Stimulated activated CD8-positive, alpha-beta memory T cell treated with anti-CD3 and anti-CD28 coated beads, Interleukin-7, amount 100 ng/mL, for 48 hours (primary cell): ENCODE measurements at places on chromosomes 7 and 10.

- DNase-seq, result no peak
Measured at GRCh38 chr7:142587578-142588191, 161.6 kb upstream of the PRSS1 start.

- DNase-seq, result no peak
Measured at GRCh38 chr10:34107626-34108516, 707.2 kb downstream of the PARD3 start.

- no peak for DNase-seq
Measured at GRCh38 chr7:133053321-133053891, 28.5 kb downstream of the CHCHD3 start.

DNA sequence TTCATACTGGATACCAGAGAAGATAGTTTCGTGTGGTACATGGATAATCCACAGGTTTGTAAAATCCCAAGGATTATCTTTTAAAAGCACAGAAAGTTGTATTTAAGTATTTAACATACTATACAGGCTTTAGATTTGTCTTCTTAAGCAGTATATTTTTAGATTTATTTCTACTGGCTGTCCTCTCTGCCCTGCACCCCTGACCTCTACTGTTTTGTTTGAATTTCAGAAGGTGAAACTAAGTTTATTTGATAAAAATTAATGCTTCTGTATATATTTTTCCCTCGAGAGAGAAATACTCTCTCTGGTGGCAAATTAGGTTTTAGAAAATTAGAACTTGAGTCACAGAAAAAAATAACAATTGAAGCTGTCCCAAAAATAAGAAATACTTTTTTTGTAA, 18.8 kb downstream of the PLEKHA1 start:
- DNase-seq, result no peak

DNA sequence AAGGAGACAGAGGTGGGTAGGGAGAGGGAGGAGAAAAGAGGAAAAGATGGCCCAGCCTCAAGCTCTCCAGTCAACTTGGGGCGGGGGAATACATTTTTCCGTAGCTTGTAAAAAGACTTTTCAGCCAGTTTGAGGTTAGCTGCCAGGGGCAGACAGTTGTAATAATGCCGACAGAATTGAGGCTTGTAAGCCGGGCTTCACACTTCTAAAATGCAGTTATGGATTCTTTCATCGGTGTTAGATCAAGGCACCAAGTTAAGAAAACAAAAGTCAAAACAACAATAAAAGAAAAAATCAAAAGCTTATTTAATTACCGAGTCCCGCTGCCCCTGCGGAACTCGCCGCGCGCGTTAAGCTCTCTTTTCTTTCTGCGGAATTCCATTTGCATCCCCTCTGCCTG, 448 bp upstream of the EVX1 start:
- DNase-seq, result no peak

DNA sequence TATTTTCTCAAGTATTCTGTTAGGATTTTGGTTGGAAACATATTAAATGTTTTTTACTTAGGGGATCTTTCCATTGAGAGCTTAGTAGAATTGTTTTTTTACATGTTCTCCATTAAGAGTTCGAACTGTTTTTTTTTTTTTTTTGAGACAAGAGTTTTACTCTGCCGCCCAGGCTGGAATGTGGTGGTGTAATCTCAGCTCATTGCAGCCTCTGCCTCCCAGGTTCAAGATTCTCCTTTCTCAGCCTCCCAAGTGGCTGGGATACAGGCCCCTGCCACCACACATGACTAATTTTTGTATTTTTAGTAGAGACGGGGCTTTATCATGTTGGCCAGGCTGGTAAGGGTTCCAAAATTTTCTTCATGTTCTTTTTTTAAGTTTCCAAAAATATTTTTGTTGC, 33.2 kb downstream of the MPLKIP start:
- DNase-seq, result no peak

DNA sequence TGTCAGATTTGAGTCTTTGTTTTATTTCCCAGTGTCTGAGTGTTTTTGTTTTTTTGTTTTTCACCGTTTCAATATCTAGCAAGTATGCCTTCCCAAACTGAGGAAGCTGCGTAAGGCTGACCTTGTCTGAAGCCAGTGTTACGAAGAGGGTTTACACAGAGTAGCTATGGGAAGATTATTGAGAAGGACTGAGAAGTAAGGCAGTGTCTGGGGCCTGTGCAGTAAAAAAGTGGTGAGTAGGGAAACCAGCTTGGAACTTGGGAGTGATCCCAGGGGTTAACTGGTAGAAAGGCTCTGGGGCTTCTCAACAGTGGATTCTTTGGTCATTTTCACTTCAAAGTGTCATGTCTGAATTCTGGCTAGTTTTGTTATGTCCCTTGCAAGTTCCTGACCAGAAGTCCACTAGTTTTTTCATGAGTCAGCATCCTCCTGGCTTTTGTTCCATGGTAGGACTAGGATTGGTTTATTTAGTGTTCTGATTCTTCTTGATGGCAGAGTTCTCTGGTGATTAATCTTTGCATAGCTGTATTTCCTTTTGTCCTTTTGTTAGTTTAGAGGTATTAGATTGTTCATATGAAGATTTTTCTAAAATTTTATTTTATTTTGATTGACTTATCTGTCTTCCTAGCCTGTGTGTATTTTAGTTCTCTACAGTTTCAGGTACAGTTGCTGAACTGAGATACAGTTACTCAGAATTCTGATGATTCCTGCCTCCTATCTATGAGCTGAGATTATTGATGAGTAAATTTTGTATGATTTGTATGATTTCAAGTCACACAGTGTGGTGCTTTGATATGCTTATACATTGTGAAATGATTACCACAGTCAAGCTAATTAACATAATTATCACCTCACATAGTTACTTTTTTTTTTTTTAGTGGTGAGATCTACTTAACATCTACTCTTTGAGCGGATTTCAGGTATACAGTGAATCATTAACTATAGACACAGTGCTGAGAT, 19.0 kb downstream of the GARS1 start:
- no peak for DNase-seq

- DNase-seq, result no peak
Measured at GRCh38 chr7:47401611-47402570, 180.0 kb downstream of the TNS3 start.

DNA sequence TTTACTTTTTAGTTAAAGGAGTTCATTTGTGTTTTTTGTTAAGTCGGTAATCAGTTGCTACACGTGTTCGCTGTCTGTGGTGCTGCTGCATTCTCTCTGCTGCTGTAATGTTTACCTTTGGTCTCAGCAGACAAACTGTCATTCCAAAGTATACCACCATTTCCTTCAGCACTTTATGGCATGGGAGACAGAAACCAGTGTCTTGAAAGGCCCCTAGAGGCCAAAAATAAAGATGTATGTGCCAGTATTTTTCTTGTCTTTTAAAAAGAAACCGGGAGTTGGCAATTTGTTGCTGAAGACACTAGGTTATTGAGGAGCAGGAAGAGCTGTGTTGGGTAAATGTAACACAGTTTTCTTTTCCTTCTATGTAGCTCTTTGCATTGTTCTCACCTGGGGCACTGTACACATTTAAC, 24.1 kb downstream of the ZNF92 start:
- DNase-seq, result no peak

- no peak for DNase-seq
Measured at GRCh38 chr7:151018421-151019129, 5.7 kb downstream of the ATG9B start.

DNA sequence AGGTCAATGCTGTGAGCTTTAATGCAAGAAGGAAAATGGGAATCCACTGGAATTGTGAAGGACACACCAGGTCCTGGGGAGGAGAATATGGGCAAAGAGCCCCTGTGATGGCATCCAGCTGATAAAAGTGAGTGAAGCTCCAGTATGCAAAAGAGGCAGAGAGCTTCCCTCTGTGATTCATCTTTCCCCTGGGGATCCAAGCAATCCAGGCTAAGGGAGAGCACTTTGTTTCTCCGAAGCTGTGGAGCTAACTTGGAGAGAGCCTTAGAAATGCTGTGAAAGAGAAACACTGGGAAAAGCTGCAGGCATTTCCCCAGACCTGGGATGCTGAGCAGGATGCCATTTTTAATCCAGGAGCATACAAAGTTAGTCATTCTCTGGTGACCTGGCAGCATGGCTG, 489.5 kb downstream of the SH2D4B start:
- DNase-seq, result no peak

DNA sequence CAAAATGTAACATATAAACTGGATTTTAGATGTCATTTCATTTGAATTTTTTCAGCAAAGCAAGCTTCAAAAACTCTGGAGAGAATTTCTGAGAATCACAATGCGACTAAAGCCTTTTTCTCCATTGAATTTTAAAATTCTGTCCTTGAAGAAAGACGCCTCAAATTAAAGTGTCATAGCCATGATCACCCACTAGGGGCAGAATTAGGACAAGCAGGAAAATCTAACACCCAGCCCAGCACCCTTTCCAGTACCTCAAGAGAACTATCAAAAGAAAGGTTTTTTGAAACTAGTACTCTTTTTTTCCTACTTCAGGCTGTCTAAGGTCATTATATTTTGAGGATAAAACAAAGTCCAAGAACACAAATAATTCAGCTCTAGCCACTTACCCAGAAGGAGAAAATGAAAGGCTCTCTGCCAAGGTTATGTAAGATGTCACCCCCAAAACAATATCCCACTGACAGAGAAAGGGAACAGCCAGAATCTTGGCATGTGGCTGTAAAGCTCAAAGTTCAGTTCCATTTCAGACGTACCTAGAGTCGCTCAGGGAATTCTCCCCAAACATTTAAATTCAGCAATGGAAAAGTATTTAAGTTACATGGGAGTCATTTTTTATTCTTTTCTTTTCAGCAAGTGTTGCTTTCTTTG, 299.4 kb downstream of the SNX13 start:
- DNase-seq, result no peak

GRCh38 chr7:138665249-138665648, 35.9 kb downstream of the SVOPL start:
- DNase-seq, result no peak

GRCh38 chr7:121994625-121995410, 121.9 kb downstream of the PTPRZ1 start:
- DNase-seq, result peak; percentile 21

DNA sequence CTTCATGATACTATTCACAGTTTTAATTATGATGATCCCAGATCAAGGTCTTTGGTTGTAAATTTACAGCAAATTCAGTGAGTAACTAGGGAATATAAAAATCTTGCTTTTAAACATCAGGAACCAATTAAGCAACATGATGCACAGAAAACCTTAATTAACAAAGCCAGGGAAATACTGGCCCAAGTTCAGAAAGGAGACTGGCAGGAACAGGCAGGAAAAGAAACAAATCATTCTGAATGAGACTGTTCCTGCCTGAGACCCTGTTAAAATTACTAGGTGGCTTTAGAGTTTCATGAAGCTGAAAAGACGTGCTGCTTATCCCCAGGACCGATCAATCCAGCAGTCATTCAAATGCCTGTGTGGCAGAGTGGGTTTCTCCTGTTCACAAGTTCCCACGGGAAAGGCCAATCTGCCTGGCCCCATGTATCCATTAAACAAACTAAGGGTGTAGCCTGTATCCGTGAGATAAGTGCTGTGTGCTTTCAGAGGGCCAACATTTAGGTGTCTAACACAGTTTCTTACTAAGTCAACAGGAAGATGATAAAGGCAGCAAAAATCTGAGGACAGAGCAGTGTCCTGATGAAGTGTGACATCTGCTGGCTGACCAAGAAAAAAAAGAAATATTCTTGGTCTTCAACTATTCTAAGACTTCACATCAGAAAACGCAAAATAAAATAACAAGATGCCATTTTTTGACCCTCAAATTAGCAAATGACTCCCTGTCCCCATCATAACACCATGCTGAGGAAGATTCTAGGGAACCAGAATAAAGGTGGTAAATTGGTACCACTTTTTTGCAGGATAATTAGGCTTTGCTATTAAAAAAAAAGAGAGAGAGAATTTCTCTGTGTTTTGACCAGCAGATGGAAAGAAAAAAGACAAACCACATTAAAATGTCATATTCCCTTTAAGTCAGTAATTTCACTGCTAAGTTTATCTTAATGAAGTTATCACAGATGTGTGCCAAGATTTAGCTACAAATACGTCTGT, 34.2 kb downstream of the PUS7 start:
- no peak for DNase-seq

- DNase-seq, result no peak
Measured at GRCh38 chr10:30155401-30155800, 96.0 kb upstream of the JCAD start.

DNA sequence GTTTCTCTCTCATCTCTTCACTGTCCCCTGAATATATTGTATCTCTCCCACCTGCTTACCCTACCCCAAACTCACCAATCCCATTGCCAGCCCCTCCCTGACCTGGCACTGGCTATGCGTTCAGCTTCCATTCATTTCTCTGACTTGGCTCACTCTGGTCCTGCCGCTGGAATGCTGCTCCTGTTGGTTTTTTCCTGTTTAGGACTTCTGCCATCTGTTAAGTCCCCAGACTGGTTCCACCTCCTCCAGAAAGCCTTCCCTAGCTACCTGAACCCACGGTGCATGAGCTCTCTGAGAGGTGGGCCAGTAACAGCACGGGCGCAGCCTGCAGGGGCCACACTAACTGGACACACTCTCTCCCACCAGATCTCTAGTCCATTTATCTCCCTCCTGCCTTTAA, 80.2 kb downstream of the HIF1AN start:
- no peak for DNase-seq

- no peak for DNase-seq
Measured at GRCh38 chr10:26790221-26790995, 70.3 kb downstream of the ABI1 start.
